CD4-positive, alpha-beta T cell treated with Interleukin-4 for 1 hour (primary cell): ENCODE measurements at places on chromosomes 2 and 18.

DNA sequence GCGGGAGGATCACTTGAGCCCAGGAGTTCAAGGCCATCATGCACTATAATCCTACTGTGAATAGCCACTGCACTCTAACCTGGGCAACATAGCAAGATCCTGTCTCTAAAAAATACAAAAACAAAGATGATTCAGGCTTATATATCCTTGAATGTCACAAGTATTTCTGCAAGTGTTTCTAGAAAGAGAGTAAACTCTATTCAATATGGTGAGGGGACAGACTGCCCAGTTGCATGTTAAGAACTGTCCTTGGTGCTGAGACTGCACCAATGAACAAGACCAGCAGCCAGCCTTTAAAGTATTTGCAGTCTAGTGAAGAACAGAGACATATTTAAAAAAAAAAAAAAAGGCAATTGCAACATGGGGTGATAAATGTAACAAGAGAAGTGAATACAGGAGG, 16.4 kb downstream of the MAP3K19 start:
- DNase-seq, result no peak

- no peak for DNase-seq
These were observed 1.4 kb upstream of the DOK6 start for GRCh38 chr18:69399253-69399652.

GRCh38 chr2:176534798-176535466, 265.7 kb downstream of the MTX2 start:
- no peak for DNase-seq

DNA sequence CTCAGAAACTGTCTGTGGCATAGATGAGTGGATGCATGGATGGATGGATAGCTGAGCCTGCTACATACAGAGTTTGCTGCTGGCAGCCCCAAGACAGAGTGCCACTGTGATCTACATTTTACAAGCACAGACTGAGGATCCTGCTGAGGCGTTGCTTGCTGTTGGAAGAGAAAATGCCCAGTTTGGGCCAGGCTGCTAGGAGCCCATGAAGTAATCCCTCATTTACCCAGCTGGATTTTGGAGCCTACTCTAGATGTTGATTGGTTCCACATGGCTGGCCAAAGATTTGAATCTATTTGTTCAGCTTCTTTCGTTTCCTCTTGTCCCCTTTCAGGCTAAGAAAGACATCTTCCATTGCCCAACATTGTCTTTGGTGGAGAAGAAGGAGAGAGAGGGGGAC, 261.3 kb downstream of the CLIP4 start:
- DNase-seq, result no peak

DNA sequence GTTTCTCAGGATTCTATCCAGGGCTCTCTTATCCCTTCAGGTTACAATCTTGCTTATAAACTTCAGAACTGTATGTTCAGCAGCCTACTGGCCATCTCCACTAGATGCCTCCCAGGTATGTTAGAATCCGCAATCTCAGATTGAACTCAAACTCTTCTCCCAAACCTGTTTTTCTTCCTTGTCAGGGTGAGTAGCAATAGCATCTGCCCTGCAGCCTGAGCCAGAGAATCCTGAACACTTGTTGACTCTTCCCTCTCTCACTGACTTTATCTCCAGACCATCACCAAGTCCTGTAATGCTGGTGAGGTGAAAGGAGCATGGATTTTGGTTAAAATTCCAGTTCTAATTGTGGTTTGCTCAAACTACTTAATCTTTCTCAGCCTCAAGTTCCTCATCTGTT, 82.6 kb upstream of the ALPP start:
- no peak for DNase-seq

DNA sequence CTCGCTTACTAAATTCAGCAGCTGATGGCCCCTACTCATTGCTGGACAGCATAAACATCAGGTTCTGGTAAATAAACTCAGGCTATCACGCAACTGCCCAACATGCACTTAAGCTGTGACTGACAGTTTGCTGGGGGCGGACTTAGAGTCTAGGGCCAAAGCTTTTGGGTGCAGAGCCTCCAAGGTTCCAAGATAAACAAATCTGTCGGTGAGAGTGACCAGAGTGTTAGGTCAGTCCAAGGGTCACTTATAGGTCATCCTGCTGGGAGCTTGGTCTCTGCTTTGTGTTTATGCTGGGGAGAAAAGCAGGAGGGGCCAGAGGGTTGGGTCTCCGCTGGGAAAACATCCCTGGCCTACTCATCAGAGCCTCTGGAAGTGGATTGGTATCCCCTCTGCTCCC, 188.6 kb upstream of the GATA6 start:
- no peak for DNase-seq

GRCh38 chr2:174878537-174879147, 114.4 kb upstream of the CHRNA1 start:
- no peak for DNase-seq

DNA sequence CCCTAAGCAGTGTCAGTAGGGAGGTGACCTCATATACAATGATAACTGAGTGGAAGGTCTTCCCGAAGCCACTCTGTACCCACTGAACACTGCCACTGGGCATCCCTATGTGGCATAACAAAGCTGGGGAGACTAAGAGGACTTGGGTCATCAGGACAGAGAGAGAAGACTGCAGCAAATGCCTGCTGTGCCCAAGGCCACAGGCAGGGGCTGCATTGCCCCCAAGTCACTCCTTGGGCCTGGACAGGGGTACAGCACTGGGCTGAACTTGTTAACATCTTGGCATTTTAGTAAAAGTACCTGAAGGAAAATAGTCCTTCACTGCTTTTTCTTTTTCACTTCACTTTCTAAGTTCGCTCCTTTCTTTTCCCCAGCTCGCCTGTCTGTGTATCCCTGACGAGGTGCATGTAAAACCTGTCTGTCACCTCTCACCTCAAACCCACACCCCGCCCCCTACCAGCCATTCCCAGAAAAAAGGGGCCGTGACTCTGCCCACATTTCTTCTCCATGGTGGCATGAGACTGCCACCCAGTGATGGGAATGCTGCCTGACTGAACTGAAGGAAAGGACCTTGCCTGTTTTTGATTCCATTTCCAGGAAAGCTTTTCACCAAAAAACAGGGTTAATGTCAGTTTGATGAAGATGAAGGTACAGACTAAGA, 62.9 kb downstream of the MTHFD2 start:
- no peak for DNase-seq

- DNase-seq, result no peak
These were observed 85.1 kb downstream of the ACSL3 start for GRCh38 chr2:222945887-222946286.

- peak; percentile 86 for DNase-seq
These were observed 14.1 kb upstream of the KLF11 start for GRCh38 chr2:10028988-10029874.

- DNase-seq, result no peak
These were observed 161.1 kb downstream of the ESCO1 start for GRCh38 chr18:21439431-21439846.

DNA sequence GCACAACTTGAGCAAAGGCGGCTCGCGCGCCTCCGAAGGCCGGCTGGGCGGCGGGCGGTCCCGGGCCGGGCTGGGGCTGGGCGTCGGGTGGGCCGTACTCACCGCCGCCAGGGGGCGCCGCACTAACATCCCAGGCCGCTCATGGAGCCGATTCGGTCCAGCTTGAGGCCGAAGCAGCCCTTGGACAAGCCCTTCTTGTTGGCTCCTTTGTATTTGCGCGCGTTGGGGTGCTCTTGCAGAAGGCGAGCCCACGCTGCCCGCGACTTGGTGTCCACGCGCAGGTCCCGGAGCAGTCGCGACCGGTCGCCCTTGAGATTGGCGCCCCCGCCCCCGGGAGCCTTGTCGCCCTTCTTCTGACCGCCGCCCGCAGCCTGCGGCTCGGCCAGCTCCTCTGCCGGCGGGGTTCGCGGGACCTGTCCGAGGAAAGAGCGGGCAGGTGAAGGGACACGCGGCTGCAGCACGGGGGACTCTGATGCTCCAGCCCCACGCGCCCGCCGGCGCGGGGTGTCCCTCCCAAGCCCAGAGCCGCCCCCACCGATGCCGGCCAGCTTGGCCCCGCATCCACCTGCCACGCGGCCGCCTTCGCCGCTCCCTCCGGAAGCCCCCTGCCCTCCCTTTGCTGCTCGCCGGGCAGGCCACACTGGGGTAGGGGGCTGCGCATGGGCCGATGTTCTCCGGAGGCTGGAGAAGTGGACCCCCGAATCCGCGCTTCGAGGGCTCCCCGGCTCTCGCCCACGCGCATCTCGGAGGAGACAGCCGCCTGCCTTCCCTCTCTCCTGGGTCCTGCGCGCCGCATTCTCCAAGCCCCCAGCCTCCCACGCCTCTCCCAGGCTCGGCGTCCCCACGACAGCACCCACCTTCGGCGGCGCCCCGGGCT, 655 bp downstream of the NPPC start:
- DNase-seq, result peak; percentile 58

DNA sequence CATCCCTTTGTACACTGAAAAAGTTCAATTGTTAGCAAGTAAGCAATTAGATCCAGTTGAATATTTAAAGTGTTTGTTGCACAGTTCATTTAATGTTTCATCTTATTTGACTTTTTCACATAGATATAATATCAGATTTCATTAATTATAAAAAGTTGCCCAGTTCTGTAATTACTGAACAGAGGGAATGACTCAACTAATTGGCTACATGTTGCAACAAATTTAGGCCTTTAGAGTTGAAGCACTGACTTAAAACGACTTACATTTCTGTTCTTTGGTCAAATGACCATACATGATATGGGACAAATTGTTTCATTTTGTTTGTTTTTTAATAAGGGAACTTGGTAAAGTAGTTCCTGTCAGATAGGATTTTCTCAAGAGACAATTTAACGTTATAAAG, 68.5 kb upstream of the FAM117B start:
- no peak for DNase-seq

DNA sequence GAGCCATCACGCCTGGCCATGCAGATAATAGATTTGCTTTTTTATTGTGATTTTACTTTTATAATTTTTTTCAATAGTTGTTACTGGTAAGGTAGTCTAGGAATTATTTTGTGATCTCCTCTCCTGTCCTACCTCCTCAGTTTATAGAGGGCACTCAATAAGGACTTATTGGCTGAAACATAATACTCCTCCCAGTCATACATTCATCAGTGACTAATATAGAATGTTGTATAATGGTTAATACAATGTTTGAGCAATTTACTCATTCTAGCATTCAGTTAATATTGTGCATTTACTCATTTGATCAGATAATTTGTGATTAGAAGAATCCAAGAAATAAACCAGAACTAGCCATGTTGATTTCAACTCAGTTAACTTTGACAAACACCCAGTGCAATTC, 25.8 kb upstream of the PPP3R1 start:
- no peak for DNase-seq

- no peak for DNase-seq
These were observed 297.1 kb upstream of the FSIP2 start for GRCh38 chr2:185441486-185442005.

DNA sequence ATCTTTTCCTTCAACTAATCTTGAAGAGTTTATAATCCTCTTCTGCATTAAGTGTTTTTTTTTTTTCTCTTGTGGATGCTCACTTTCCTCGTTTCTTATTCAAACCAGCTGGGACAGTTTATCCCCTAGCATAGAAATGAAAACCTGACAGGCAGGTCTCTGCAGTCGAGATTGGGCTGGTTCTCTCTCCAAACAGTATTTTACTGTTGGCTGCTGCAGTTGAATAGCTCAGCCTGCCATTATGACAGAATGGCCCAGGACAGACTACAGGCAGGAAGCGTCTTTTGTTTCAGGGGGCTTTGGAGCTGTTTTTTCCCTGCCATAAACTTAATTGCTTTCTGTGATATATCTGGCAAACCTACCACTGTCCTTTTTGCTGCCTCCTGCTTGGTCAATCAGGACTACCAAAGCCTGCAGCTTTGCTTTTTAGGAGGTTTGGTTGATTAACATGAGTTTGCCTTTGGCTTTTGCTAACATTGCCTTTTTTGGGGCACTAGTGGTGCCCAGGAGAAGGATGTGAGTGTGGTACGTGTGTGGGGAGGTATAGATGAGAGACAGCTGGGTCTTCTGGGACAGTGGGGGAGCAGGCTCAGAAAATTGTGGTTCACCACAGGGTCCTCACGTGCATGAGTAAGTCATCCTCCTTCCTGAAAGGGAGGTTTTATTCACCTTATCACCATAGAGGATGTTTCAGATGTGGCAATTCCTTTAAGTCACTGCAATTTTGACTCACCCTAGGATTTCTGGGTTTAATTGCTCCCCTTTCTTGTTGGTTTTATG, 128.7 kb downstream of the LYPD6B start:
- peak; percentile 15 for DNase-seq

DNA sequence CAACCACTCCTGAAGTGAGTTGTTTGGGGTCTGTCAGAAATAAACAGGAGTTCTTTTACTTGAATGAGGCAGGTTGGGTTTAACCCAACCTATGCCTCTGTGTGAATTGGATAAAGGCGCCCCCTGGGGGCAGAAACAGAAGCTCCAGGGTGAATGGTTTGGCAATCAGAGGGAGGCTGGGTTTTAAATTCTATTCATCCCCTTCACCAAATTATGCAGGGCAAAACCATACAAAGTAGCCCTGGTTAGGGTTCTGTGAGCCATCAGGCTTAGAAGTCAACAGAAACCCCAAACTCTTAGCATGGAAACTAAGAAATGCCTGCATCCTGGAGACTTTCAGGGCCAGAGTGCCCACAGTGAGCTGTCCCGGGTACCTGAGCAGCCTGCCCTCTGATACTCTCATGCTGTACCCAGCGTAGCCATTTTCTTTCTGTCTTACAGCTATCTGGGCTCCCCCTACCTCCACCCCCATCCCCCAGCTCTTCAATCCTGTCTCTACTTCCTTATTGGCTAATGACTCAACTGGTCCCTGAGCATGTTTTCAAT, 241.5 kb downstream of the ICOS start:
- peak; percentile 44 for DNase-seq

GRCh38 chr2:8984855-8985254, 18.6 kb downstream of the MBOAT2 start:
- DNase-seq, result no peak

GRCh38 chr18:57957210-57957609, 86.8 kb upstream of the NEDD4L start:
- DNase-seq, result no peak

DNA sequence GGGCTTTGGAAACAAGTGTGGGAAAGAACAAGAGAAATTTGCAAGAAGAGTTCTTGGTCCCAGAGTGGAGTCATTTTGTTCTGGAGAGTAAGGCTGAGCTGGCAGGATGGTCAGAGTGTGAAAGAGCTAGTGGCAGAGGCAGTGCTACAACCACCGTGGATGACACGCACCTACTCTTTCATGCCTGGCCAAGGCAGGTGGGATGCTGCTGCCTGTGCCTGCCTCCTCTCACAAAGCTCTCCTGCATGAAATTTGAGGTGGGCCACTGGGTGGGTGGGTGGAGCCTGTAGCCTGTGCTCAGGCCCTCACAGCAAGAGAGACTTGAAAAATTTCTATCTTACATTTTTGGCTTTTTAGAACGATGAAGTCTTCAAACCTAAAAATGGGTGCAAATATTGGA, 9.4 kb upstream of the INO80C start:
- DNase-seq, result no peak
